ENCODE measurements at places on chromosomes 7 and 10. TPM values are rescaled to one million over a fixed set of nuclear protein-coding genes. Genes with fewer than 3 reads are reported as not detected.

The TRPV6 gene
- not detected for total RNA-seq

The HABP2 gene
- 0.18 TPM for total RNA-seq

The RAB19 gene
- total RNA-seq = not detected

The GIMAP4 gene
- total RNA-seq = not detected

The PON1 gene
- not detected for total RNA-seq

The CDK1 gene
- 13.1 TPM for total RNA-seq

The ANKRD1 gene
- total RNA-seq = 4.9 TPM

The OR6V1 gene
- total RNA-seq = not detected

The SYT15 gene
- total RNA-seq = 10.3 TPM

The PRLHR gene
- not detected for total RNA-seq

The OR2A12 gene
- not detected for total RNA-seq

- peak; percentile 67 for DNase-seq
- H3K27ac ChIP-seq = no peak overlapping the region
- H3K4me1 ChIP-seq = peaks cover 13% of the 10 kb centered on the region
- no peaks in the 10 kb centered on the region for H3K27me3 ChIP-seq
Observed at GRCh38 chr10:43872644-43873043, 224.0 kb upstream of the ZNF32 start.

- peaks cover 7% of the 10 kb centered on the region for H3K27me3 ChIP-seq
- H3K4me3 ChIP-seq = no peak overlapping the region
- H3K4me1 ChIP-seq = no peaks in the 10 kb centered on the region
- no peak overlapping the region for H3K27ac ChIP-seq
Observed at GRCh38 chr7:117706210-117706609, 167.0 kb downstream of the CTTNBP2 start.

DNA sequence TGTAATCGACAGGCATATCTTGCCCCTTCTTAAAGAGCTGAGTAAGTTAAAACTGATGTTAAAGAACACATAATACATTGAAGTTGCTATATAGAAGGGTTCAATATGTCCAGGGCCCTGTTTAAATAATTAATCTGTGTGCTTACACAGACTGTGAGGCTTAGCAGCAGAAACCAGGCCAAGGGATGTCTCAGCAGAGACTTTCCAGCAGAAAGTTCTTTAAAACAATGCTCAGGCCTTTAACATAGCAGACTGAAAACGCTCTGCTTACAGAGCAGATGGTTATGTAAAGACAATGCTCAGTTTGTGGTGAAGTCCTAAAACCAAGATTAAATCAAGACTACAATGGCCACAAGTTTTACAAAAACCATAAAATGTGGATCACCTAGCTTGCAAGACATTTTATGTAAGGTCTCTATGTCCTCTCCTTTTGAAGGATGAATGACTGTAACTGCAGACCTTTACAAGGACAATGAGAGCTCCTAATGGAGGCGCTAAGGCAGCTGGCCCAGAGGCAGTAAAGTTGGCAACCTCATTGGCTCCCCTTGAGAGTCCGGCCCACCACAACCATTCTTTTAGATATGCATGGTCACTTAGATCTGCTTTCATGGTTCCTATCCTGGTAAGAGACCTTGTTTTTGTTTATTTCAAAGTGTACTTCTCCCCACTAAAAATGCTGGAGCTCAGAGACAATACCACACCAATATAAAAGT is 56.3 kb downstream of the FZD1 start:
- no peak for DNase-seq
- peaks cover 4% of the 10 kb centered on the region for H3K27me3 ChIP-seq

GRCh38 chr10:35356725-35357092 is 20.4 kb downstream of the CCNY start:
- H3K36me3 ChIP-seq = no peaks in the 10 kb centered on the region
- no peak overlapping the region for H3K27ac ChIP-seq
- H3K27me3 ChIP-seq = no peaks in the 10 kb centered on the region
- no peak overlapping the region for H3K4me3 ChIP-seq

- no peak for DNase-seq
- peaks cover 16% of the 10 kb centered on the region for H3K4me1 ChIP-seq
- peak overlapping the region; percentile 52 for H3K4me3 ChIP-seq
- H3K27me3 ChIP-seq = peaks cover 50% of the 10 kb centered on the region
Observed at GRCh38 chr7:86644282-86645224, 844 bp downstream of the GRM3 start.

GRCh38 chr10:31401287-31401686 is 82.3 kb downstream of the ZEB1 start:
- H3K4me3 ChIP-seq = no peak overlapping the region
- no peak for DNase-seq
- no peaks in the 10 kb centered on the region for H3K27me3 ChIP-seq
- no peak overlapping the region for H3K27ac ChIP-seq

- peaks cover 26% of the 10 kb centered on the region for H3K36me3 ChIP-seq
- H3K27ac ChIP-seq = no peak overlapping the region
- peaks cover 30% of the 10 kb centered on the region for H3K4me1 ChIP-seq
- no peaks in the 10 kb centered on the region for H3K27me3 ChIP-seq
- H3K4me3 ChIP-seq = no peak overlapping the region
- DNase-seq = no peak
Observed at GRCh38 chr10:31830887-31831286, 97.7 kb downstream of the ARHGAP12 start.

DNA sequence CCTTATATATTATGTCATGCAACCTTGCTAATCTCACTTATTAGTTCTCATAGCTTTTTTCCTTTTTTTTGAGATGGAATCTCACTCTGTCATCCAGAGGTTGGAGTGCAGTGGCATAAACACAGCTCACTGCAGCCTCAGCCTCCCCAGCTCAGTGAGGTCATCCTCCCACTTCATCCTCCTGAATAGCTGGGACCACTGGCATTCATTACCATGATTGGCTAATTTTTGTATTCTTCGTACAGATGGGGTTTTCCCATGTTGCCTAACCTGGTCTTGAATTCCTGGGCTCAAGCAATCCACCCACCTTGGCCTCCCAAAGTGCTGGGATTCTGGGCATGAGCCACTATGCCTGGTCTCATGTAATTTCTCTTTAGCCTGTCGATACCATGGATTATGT is 89.1 kb upstream of the TRIM24 start:
- H3K4me1 ChIP-seq = no peaks in the 10 kb centered on the region
- no peaks in the 10 kb centered on the region for H3K27me3 ChIP-seq
- H3K4me3 ChIP-seq = no peak overlapping the region
- no peak for DNase-seq

DNA sequence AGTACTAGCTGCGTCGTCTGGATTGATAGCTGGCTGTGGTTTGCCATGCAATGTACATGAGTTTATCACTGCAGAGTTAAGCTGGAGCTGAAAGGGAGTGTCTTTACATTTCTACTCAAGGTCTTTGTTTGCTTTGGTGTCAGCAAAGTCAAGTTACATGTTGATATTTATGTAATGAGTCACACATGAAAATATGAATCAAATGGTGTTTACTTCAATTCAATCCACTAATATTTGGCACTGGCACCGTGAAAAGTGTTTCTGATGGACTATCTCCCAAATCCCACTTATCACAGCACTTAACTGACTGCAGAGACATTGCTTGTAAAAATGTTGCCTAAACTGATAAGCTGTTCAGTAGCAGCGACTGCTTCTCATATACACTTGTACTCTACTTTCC is 395.9 kb downstream of the TFEC start:
- peaks cover 21% of the 10 kb centered on the region for H3K4me1 ChIP-seq
- no peaks in the 10 kb centered on the region for H3K36me3 ChIP-seq
- DNase-seq = no peak

GRCh38 chr10:75696536-75696935 is 265.1 kb downstream of the LRMDA start:
- no peaks in the 10 kb centered on the region for H3K36me3 ChIP-seq
- H3K4me3 ChIP-seq = no peak overlapping the region
- H3K27me3 ChIP-seq = peaks cover 23% of the 10 kb centered on the region
- H3K4me1 ChIP-seq = no peaks in the 10 kb centered on the region
- no peak overlapping the region for H3K27ac ChIP-seq

- no peaks in the 10 kb centered on the region for H3K36me3 ChIP-seq
- no peak overlapping the region for H3K4me3 ChIP-seq
- no peak overlapping the region for H3K27ac ChIP-seq
- H3K27me3 ChIP-seq = no peaks in the 10 kb centered on the region
Observed at GRCh38 chr10:129840196-129840590, 123.9 kb downstream of the EBF3 start.

GRCh38 chr10:34721208-34721840 is 93.8 kb downstream of the PARD3 start:
- peak overlapping the region; percentile 4 for H3K4me3 ChIP-seq
- H3K27me3 ChIP-seq = no peaks in the 10 kb centered on the region
- H3K27ac ChIP-seq = peak overlapping the region; percentile 64
- no peak for DNase-seq
- H3K4me1 ChIP-seq = peaks cover 34% of the 10 kb centered on the region

DNA sequence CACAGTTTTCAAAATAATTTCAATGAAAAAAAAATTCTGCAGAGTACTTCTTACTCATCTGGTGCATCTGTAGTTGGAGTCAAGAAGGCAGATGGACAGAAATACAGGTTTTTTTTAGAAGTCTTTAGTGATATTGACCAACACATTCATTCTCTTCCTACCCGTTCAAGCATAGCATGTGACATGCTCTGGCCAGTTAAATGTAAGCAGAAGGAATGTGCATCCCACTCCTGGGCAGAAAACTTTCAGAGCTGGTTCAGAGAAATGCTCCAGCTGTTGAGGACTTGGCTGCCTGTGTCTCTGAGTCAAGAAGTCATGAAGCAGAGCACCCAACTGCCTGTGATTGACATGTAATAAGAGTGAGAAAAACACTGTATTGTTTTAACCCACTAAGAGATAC is 665.3 kb upstream of the IGFBP3 start:
- no peaks in the 10 kb centered on the region for H3K36me3 ChIP-seq
- H3K4me1 ChIP-seq = peaks cover 31% of the 10 kb centered on the region

- H3K36me3 ChIP-seq = no peaks in the 10 kb centered on the region
- no peak for DNase-seq
- H3K27me3 ChIP-seq = no peaks in the 10 kb centered on the region
- no peak overlapping the region for H3K4me3 ChIP-seq
- peaks cover 19% of the 10 kb centered on the region for H3K4me1 ChIP-seq
Observed at GRCh38 chr10:59336632-59337031, 25.7 kb downstream of the FAM13C start.

DNA sequence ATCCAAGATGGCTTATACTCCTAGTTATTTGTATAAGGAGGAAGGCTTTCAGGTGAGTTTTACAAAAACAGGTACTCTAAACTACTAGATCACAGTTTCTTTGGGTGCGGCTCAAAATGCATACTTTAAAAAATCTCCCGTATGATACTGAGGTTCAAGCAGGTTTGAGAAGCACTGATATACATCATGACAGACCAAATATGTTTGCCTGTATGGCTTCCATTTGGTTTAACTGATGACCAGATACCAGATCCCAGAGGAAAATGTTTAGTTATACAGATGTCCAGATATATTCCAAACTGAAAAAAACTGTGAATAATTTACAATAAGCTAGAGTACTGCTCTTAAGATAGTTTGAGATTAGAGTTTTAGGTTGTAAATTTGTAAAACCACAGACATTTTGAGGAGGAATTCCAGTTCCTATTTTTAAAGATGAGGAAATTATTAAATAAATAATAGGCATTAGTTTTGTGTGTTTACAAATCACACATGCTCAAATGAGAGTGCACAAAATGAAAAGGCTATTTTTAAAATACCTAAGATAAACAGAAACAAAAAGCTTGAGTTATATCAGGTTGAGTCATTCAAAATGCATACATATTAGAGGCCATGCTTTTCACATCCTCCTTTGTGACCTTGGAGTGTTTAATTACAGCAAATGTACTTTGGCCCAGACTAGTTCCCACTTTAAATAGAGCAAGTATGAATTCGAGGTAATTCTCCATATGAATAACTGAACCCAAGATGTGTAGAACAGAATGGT is 60.5 kb downstream of the SEMA3C start:
- DNase-seq = no peak
- H3K27me3 ChIP-seq = no peaks in the 10 kb centered on the region
- H3K4me3 ChIP-seq = no peak overlapping the region

DNA sequence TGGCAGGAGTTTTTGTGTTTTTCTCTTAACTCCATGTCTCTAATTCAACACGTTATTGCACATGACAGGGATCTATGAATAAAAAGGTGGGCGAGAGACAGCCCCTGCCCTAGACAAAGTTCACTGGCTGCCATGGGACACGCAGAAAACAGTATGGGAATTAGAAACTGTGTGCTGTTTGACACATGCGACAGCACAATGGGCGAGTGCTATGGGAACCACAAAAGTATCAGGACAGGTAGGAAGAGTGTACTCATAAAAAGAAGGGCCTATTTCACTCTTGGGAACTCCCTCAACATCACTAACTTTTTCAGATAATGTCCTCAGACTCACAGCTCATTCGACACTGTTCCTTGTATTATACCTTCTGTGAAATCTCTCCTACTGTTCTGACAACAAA is 45.7 kb downstream of the MINDY3 start:
- no peak overlapping the region for H3K4me3 ChIP-seq
- H3K27ac ChIP-seq = no peak overlapping the region
- peaks cover 33% of the 10 kb centered on the region for H3K36me3 ChIP-seq
- peaks cover 3% of the 10 kb centered on the region for H3K4me1 ChIP-seq
- no peaks in the 10 kb centered on the region for H3K27me3 ChIP-seq

DNA sequence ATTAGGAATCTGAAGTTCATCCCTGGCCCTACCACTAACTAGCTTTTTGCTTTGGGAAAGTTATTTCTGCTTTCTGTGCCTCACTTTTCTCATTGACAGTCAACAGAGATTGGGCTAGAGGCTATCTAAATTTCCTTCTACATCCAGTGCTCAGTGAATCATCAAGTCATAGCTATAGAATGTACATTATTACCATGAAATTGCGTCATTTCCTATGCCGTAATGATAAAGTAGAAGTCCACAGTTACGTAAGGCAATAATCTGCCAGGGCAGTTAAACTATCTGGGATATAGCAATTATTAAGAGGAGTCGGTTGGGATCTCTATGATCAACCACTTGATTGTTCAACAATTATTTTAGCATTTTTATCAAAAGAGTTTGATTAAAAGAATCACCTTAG is 64.4 kb downstream of the ITGB8 start:
- DNase-seq = no peak
- H3K4me3 ChIP-seq = no peak overlapping the region
- no peak overlapping the region for H3K27ac ChIP-seq

DNA sequence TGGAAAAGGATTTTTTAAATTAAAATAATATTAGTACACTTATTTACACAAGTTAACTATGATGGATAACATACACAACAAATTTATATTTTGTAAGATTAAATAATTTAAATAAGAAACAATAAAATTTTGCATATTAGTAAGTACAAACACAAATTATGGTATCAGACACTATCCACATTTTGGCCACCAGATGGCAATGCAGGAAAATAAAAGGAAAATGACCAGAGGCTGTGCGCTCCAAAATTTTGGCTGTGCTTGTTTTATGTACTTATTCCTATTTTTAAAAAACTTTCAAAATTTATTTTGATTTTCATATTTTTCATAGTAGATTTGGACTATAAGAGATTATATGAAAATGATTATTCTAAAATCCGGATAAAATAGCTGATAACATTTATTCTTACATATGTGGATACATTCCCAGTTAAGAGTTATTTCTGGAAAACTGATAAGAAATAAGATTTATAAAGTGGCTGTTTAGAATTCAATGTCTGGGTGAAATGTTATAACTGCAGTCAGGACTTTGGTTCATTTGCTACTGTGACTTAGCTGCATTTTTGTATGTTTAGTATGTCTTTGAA is 274.7 kb upstream of the HGF start:
- no peaks in the 10 kb centered on the region for H3K36me3 ChIP-seq
- no peak overlapping the region for H3K27ac ChIP-seq
- H3K4me1 ChIP-seq = peaks cover 21% of the 10 kb centered on the region
- no peak for DNase-seq
- H3K27me3 ChIP-seq = no peaks in the 10 kb centered on the region

Measured in osteocyte (in vitro differentiated cells).